ENCODE measurements at places on chromosomes 11 and 22.

DNA sequence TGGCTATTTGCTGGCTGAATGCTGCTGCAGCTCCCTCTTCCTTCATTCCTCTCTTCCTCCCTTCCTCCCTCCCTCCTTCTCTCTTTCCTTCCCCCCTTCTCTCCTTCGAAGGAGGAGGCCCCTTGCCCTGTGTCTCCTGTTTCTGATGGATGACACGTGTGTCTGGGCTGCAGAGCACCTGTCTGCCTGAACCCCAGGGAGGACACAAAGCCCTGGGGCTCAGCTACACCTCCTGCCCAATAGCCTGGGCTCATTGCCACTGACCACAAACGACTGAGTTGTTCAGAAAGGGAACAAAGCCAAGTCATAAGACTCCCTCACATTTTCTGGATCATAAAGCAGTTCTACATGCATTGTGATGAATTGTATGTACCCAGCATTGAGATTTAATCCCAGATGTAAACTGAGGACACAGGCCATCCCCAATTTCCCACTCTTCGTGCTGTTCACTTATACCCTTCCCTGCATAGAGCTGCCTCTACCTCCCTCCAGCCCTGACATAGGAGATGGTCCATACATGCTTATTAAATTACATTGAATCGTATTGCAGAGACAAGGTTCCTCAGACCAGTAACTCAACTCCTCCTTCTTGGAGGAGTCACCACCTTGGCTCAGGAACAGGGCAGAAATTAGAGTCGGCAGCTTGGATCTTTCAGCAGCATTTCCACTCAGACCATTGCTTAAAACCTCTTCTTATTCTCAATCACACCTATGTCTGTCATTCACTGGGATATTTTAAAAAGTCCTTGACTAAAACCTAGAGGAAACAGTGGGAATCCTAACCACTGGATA lies 1.2 kb downstream of the CSRP3 start:
- no peak for DNase-seq

DNA sequence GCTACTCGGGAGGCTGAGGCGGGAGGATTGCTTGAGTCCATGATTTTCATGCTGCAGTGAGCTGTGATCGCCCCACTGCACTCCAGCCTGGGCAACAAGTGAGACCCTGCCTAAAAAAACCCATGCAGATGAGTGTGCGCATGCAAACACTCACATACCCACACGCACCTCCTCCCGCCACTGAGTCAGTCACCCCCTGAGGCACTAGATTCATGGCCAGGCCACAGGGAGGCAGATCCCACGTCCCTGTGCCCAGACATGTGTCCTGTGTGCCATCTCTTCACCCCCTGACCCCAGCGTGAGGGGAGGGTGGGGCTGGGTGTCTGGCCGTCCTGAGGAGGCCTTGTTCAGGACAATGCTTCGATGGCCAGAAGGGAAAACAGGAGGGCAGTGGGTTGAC lies 15.5 kb downstream of the RELT start:
- DNase-seq, result no peak

DNA sequence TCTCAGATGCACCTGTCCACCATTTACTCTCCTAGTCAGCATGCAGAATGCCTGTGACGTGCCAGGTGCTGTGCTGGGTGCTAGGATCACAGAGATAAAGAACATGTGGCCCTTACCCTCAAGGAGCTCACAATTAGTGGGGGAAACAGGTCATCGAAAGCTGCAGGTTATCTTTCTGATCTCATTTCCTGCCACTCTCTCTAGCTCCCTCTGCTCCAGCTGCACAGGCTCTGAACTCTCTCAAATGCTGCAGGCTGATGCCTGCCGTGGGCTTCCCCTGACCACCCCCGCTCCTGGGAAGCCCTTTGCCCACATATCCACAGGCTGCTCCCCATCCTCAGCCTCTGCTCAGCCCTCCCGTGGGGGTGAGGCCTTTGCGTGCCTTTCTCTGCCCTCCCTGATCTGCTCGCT lies 29.6 kb downstream of the SHANK3 start:
- no peak for DNase-seq

GRCh38 chr22:37026325-37026724 lies 6.8 kb downstream of the MPST start:
- no peak for DNase-seq

GRCh38 chr11:61460986-61461385 lies 31.1 kb downstream of the SDHAF2 start:
- DNase-seq, result no peak
